ENCODE measurements at places on chromosomes 7 and 10.

DNA sequence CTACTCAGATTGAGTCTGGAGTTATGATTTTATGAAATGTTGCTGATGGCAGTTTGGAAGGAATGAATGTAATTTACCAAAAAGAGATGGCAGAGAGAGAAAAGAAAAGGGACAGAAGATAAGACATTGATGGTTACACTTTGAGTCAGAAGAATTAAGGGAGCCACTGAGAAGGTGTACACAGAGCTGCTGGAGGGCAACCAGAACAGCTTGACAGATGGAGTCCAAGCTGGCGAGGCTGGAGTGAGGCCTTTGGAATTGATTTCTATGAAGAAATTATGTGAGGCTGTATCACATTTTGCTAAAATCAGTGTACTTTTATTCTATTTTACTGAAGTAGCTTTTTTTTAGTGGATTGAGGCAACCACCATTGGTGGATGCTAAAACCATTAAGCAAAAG, 740.5 kb downstream of the REEP3 start:
- DNase-seq: no peak

GRCh38 chr7:70360557-70360956, 762.3 kb downstream of the AUTS2 start:
- no peak for DNase-seq

GRCh38 chr10:5317547-5318107, 47.1 kb upstream of the UCN3 start:
- DNase-seq: no peak

GRCh38 chr10:132418527-132419416, 21.8 kb downstream of the PWWP2B start:
- DNase-seq: no peak

DNA sequence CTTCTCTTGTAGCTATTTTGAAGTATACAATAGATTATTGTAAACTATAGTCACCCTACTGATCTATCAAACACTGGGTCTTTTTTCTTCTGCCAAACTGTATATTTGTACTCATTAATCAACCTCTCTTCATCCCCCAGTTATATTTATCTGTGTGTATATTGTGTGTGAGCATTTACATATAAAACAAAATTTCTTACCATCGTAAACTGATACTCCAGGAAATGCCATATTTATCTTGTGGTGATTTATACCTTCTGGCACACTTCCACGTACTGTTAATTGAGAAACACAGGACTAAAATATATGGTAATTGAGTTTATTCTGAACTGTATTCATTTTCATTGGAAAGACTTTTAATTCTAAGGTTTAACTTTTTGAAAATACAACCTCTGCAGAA, 18.9 kb downstream of the ANLN start:
- no peak for DNase-seq

- DNase-seq: peak; percentile 81
Observed at GRCh38 chr7:4725014-4725849, 43.1 kb downstream of the FOXK1 start.

- no peak for DNase-seq
Observed at GRCh38 chr10:97494151-97494550, 4.1 kb downstream of the MMS19 start.

Data from GM12891 (cell line).